ENCODE measurements at places on chromosomes 7 and 10.

DNA sequence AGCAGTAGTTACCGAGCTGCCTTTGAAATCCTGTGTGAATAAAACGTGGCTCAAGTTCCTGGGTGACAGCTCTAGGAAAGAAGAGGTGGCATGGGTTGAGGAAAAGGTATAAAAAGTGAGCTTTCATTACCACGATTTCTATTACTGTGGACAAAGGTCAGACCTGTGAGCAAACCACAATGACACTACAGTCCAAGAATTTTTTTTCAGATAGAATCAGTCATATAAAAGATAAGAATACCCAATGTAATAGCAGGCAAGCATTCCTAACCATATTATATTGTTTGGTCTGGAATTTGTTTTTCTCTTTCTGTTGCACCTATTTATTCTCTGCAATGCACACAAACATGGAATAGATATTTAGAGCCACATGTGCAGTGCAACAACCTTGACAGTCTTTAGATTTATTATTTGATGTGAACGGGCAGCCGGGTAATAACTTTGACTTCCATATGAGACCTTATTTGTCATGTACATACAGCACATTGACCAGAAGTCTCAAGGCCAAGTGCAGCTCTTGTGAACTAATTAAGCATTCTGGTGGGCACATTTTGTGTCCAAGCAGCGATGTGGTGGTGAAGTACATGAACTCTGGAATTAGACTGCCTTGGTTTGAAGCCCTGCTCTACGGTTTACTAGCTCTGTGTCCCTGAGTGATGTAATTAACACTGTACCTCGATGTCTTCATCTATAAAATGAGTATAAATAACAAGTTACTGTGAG lies 156.8 kb downstream of the NRCAM start:
- DNase-seq = no peak

GRCh38 chr10:75926763-75927162 lies 495.3 kb downstream of the LRMDA start:
- DNase-seq = no peak

DNA sequence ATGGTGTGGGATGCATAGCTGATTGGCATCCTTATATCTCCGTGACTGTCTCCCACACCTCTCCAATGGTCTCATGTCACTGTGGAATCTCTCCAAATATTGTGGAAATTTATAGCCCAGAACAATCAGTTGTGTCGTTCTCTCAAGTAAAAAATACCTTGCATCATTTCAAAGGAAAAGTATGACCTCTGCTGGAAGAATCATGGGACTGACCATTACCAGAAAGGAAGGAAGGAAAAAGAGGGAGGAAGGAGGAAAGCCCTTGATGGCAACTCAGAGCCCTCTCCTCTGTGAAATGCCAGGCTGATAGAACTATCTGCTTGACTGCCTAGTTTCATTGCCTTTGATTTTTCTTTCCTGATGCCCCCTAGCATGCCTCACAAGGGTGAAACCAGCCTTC lies 76.3 kb downstream of the FOXI2 start:
- no peak for DNase-seq

DNA sequence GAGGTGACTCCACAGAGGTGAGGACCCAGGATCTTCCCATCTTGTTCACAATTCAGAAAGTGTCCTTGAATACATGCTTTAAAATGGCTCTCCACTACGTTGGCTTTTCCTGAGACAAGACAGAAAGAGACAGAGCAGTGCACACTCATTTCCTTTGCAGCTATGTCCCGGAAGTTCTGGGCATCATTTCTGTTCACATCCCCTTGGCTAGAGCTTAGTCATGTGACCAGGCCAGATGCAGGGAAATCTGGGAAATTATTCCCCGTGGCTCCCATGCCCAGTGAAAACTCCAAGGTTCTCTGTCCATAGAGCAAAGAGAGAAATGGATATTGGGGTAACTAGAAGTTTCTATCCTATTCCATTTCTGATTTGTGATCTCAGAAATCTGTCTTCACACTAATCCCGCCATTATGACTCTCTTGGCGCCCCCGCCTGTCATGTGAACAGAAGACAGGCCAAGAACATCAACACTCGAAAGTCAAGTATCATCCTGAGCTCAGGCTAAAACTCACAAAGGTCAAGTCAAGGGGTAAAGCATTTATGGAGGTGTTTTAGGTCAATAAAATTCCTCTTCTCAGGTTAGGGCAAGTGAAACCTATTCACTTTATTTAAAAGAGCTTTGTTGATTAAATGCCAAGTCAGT lies 251.4 kb upstream of the HABP2 start:
- no peak for DNase-seq

DNA sequence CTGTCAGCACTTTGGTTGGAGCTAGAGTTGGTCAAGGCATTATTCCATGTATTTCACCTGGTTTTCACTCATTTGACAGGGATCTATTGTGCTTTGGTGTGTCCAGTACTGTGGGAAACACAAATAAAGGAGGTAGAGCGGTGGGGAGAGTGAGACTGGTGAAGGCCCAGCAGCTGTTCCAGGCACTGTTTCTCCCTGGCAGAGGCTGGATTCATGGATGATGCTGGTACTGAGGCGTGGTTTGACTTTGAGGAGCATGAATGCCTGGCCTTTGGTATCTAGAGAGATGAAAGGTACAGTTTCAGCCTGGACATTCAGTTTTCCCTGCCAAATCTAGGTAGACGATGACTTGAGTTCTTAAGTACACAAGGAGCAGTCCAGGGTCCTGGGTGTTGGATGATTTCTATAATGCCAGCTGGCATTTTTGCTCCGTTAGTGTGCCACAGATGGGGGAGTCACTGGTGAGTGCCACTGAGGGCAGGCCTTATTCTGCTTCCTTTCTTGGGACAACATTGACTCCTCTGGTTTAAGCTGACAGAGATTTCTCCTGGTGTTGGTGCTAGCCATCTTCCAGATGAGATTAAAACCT lies 162.2 kb upstream of the BMPER start:
- DNase-seq = no peak

DNA sequence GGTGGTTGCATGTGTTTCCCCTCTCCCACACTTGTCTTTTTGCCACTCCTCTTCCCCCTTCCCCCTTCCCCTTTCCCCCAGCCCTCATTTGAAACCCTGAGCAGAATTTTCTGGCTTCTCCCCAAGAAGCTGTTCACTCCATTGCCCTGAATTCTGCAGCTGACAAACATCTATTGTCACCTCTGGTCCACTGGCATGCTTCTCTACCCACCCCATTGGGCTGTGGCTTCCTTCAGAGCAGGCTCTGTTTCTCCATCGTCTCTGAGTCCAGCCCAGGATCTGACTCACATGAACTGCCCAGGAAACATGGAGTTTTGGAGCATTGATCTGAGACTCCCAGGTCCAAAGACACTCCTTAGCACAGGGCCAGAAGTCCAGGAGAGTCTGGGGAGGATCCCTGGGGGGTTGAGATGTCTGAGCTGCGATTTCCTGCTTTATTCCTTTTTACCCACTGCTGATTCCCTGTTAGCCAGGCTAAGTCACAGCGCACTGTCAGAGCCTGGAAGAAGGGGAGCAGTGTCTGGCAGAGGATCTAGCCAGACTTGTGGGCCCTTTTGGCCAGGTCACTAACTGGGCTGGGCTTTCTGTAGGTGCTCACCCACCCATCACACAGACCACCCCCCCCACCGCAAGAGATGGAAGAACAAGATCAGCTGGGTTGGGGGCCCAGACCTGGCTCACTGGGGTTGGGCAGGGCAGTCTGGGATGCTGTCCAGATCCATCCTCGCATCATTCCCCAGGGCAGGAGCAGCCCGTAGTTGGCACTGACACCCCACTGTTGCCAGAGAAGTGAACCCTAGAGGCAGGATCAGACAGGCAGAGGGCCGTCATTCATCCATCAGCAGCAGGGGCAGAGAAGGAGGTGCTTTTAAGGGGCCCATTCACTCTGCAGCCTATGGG lies 3.5 kb downstream of the CHAT start:
- no peak for DNase-seq

- DNase-seq = peak; percentile 75
These were observed 3.7 kb downstream of the LAMTOR4 start for GRCh38 chr7:100152404-100152803.

- no peak for DNase-seq
These were observed 60.8 kb downstream of the DLG5 start for GRCh38 chr10:77865580-77866324.

- DNase-seq = no peak
These were observed 182.4 kb downstream of the DOCK4 start for GRCh38 chr7:112023786-112024185.

- no peak for DNase-seq
These were observed 127.5 kb downstream of the TMEM178B start for GRCh38 chr7:141201145-141201885.

DNA sequence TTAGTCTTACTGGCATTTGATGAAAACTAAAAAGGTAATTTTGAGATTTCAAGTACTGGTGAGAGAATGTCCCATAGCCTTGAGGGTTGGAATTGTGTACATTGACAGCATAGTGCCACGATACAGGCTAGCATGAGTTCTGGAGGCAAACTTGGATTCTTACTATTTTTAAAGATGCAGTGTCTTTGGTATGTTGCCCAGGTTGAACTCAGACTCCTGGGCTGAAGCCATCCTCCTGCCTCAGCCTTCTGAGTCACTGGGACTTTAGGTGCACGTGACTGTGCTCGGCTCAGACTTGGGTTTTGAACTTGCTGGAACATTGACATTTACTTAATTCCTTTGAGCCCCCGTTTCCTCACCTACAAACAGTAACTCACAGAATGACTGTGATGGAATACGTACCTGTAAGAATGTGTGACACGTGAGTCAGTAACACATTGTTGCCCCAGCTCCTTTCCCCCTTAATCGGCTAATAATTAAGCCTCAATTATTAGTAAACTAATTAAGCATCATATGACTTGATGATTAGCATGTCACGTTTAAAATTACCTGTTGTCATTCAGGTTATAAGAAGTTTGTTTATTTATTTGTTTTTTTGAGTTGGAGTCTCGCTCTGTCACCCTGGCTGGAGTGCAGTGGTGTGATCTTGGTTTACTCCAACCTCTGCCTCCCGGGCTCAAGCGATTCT lies 10.6 kb downstream of the DNAJB6 start:
- DNase-seq = no peak

DNA sequence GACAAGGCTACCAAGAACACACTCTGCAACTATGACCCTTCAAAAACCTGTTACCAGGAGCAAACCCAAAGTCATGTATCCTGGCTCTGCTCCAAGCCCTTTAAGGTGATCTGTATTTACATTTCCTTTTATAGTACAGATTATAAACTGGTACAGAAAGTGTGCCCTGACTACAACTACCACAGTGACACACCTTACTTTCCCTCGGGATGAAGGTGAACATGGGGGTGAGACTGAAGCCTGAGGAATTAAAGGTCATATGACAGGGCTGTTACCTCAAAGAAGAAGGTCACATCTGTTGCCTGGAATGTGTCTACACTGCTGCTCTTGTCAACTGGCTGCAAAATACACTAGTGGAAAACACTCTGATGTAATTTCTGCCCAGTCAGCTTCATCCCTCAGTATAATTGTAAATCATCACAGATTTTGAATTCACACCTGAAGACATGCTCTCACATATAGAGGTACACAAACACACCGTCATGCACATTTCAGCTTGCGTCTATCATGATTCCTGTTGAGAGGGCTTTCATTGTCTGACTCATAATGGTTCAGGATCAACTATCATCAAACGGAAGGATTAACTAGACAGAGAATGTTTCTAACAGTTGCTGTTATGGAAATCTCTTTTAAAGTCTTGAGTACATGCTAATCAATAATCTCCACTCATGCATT lies 318.3 kb downstream of the NXPH1 start:
- DNase-seq = no peak

DNA sequence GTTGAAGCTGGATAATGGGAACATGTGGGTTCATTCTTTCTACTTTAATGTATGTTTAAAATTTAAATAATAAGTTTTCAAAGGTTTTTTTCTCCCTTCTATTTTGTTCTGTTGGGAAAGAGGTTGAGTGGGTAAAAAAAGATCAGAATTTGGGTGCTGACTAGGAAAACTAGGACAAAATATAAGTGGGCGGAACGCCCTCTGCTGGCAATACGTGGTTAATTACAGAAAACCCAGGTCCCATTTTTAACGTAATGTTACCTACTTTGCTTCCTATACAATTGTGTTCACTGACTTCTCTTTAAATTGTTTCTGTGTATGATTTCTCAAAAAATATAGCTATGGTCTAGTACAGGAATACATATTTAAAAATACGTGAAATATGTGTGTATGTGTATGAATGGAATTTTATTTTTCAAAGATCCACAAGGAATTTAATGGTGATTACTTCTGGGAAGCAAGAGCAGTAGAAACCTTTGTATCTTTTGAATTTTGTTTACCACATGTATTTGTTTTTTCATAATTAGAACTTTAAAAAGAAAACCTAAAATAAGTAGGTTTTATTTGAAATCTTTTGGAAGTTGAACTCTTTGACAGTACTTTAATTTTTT lies 8.7 kb downstream of the ECD start:
- peak; percentile 67 for DNase-seq

DNA sequence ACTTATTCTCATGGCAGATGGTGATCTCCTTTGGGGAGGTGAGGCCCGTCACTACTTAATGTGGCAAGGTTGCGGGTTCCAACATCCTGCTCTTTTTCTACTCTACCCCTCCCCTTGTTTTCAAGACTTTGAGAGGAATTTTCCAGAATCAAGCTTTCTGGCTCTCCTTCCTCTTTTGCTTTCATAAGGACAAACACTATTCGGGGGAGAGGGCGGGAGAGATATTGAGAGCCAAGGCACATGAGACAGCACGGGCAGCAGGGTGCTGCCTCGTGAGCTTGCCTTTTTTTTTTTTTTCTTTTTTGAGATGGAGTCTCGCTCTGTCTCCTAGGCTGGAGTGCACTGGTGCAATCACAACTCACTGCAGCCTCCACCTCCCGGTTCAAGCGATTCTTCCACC lies 6.9 kb upstream of the PFKFB3 start:
- peak; percentile 97 for DNase-seq

GRCh38 chr10:98425511-98426352 lies 10.8 kb upstream of the PYROXD2 start:
- DNase-seq = peak; percentile 71

DNA sequence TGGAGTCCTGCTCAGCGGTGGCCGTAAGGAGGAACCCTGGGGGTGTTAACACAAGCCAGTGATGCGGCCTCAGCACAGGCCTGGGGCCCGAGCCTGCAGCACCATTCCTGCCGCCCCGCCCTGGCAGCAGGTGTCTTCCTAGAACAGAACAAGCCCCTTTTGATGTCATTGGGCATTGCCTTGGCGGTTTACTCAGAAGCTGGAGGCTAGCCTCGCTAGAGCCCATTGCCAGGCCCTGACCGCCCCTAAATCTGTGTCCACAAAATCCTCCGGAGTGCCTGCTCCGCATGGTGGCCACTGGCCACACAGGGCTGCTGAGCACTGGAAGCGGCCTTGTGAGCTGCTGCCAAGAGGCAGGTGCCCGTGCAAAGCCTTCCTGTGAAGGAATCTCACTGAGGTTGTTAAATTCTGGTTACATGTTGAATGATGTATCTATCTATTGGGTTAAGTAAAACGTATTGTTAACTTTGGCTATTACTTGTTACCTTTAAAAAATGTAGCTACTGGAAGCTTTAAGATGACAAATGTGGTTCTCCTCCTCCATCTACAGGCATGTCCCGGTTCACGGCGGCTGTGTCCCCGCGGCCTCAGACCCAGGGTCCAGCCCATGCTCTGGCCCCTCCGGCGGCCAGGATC lies 1.2 kb upstream of the INPP5A start:
- no peak for DNase-seq

- no peak for DNase-seq
These were observed 60.2 kb downstream of the LSMEM1 start for GRCh38 chr7:112540839-112541577.

- DNase-seq = peak; percentile 13
These were observed 3.5 kb upstream of the MYOZ1 start for GRCh38 chr10:73644767-73645166.

GRCh38 chr7:29877196-29877595 lies 70.9 kb downstream of the WIPF3 start:
- no peak for DNase-seq

- no peak for DNase-seq
These were observed 787.7 kb downstream of the GRID1 start for GRCh38 chr10:85578860-85579259.

- DNase-seq = peak; percentile 66
These were observed 3.9 kb upstream of the INA start for GRCh38 chr10:103273041-103273441.

Data from suppressor macrophage treated with lipopolysaccharide for 4 hours (primary cell).